ENCODE measurements at places on chromosomes 12 and 14.

- no peak for DNase-seq
Observed at GRCh38 chr14:73173092-73173735, 36.9 kb downstream of the PSEN1 start.

- no peak for DNase-seq
Observed at GRCh38 chr12:30996255-30996654, 69.7 kb downstream of the TSPAN11 start.

DNA sequence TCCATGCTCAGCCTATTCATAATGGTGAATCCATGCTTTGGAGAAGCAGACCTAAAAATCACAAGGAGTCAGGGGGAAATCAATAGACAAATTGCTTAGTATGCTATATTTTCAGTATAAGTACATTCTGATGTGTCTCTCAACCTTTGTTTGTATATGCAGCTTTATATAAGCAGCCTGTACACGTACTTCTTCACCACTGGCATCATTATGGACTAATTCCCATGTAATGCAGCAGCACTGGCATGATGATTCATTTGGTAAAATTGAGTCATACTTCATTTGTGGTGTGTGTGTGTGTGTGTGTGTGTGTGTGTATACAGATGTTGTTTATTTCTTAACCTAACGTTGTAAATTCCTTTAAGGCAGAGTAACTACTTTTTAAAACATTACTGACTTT is 10.9 kb downstream of the DCP1B start:
- no peak for DNase-seq

DNA sequence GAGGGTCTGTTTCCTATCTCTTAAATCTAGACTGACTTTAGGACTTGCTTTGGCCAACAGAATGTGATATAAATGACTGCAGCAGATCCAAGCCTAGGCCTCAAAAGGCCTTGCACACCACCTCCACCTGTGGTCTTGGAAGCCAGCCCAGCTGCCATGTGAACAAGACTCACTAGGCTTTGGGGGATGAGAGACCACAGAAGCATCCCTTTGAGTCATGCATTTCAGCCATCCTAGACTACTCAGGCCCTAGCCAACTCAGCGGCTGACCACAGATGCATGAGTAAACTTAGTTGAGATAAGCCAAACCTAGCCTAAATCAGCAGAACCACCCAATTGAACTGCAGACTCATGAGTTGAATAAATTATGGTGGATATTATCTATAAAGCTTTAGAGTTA is 87.7 kb downstream of the KCNH5 start:
- no peak for DNase-seq

DNA sequence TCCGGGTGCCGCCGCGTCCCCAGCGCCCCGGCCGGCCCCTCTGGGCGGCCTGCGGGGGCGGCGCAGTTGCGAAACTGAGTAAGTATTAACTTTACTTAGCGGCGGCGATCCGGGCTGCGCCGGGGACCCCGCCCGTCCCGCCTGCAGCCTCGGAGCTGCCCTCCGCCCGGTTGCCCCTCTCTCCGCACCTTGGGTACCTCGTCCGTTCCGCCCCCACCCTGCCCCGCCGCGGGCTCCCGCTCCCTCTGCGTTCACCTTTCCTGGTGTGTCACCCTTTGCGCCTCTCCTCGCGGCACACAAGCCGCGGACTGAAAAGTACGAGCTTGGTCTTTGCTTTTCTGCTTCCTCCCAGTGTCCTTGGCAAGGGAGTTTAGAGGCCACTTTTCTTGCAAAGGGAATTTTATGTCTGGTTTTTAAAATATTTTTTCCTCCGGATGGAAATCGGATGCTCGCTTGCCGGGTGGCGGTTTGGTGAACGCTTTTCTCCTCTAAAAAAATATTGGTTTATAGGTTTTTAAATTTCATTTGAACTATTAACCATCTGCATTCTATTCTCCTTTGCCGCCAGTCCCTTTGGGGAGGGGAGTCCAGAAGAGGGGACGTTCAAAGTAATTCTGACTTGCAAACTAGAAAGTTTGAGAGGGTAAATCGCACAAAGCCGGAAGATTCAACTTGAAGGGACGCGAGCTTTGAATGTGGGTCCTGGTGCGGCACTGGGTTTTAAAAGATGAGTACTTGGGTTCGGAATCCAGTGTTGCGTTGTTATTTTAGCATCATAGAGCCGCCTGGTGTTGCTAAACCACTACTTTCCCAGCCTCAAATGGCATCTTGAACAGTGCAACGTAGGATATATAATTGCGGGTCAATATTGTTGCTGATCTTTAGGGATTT is 834 bp downstream of the RASSF8 start:
- no peak for DNase-seq

GRCh38 chr14:103686831-103687485 is 28.3 kb downstream of the XRCC3 start:
- no peak for DNase-seq

- no peak for DNase-seq
Observed at GRCh38 chr12:2390850-2391390, 338.1 kb downstream of the CACNA1C start.

DNA sequence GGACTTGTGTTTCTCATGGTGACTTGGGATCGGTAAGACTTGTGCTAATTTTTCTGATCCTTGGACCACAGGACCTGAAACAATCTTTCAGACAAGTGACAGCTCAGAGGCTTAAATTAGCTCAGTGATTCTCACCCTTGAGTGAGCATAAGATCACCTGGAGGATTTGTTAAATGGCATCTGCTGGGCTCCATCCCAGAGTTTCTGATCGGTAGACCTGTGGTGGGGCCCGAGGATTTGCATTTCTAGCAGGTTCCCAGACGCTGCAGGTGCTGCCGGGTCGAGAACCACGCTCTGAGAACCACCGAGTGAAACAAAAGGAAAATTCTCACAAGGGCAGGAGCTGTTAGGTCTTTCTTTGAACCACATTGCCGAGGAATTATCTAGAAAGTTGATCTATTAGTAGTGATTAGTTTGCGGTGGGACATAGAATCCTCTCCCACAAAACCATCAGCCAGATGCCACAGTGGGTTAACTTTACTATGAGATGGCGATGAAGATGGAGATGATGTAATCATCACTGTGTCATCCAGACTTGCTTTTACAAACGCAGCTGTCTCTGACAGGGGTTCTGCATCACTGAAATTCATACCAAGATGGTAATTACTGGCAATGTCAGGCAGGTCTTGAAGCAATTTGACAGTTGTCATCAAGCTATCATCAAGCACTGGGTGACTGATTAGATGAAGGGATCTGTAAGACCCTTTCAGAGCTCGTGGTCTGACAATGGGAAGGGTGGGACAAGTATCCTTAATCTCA is 184.0 kb downstream of the AACS start:
- no peak for DNase-seq

GRCh38 chr12:34401659-34402227 is 379.4 kb downstream of the ALG10 start:
- no peak for DNase-seq

GRCh38 chr12:86663716-86664115 is 407.5 kb upstream of the MGAT4C start:
- DNase-seq = no peak

DNA sequence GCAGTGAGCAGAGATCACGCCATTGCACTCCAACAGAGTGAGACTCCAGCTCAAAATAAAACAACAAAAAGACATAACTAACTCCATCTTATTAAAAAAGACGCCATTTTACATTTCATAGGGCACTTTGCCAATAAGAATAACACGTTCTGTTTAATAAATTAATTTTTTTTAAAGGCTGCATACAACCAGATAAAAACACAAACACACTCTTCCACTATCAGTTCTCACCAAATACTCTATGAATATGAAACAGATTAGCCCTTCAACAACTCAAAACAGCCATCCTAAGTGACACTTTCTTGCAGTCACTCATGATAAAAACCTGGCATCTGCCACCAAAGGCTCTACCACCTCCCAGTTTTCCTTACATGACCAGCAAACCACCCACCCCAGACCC is 16.1 kb downstream of the AICDA start:
- DNase-seq = no peak

DNA sequence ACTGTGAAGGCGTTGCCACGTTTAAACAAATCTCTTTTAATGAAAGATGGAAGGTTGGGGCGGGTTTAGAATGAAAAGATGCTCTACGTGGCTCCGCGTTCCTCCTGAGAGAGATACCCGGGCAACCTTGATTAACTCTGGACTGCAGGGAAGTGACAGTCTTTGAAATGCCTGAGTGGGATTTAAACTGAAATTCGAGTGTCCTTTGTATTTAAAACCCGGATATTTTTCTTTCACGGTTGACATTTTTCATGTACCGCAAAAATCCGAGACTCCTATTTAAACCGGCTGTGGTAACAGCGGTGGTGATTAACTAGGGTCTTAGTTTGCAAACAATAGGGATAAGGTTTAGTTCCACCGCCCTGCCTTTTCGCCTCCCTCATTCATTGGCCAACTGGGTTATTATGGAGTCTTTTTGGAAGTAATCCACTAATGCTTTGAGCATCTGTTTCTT is 707 bp downstream of the G2E3 start:
- DNase-seq = no peak

DNA sequence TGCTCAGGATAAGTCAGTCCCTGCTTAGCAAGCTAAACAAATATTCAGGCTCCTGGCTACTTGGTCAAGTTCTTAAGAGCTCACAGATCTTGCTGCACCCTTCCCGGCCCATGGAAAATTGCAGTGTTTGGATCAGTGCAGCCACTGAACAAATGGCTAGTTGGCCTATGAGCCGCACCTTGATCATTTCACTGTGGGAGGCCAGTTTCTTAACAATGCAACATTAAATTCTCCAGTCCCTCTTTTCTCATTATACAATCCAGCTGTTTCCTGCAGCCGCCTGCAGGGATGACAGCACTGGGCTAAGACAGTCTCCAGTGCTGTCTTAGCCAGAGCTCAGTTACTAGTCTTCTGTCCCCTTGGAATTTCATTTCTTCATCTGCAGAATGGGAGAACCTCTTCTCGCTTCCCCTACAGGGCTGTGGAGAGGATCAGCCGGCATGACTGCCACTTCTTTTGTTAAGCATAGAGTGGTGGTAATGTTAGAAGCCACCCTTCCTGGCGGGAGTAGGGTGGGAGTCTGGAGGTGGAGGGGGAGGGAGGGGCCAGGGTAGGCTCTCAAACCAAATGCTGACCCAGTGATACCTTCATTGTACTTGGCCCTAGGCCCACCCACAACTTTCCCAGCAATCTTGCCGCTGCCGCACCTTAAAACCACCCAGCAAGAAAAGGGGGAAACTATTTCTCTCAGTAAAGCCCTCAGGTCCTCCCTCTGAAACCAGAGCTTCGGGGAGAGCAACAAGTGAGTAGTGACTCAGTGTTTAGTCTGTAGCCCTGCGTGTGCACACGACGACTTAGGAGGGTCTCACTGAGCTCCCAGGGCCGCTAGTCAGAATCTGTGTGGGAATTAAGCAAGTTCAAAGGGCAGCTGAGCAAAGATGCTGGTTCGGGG is 145.7 kb downstream of the NUAK1 start:
- DNase-seq = no peak

DNA sequence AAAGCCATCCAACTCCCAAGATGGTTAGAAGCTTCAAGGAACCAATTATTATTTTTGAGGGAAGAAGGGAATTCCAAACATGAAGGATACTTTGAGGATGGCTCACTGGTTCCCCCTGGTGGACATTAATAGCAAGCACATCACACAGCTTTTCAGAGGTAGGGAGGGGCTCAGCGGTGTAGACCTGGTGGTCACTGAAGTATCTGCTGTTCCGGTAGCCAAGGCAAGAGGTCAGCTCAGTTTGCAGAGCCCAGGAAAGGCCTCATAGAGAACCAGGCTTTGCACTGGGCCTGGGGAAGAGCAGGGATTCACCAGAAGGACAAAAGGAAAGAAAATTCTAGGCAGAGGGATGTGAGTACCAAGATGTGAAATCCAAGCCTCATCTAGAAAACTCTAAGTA is 118.7 kb downstream of the KSR2 start:
- DNase-seq = no peak
